ENCODE measurements at places on chromosomes 16 and 17. TPM values are rescaled to one million over a fixed set of nuclear protein-coding genes. Genes with fewer than 3 reads are reported as not detected.

DDX5 gene
- total RNA-seq: 1,532 TPM

PCYT2 gene
- 13.0 TPM for total RNA-seq

TAC4 gene
- total RNA-seq: not detected

- no peak for DNase-seq
- no peak overlapping the region for H3K4me3 ChIP-seq
- H3K27ac ChIP-seq: no peak overlapping the region
- peaks cover 7% of the 10 kb centered on the region for H3K4me1 ChIP-seq
- peaks cover 32% of the 10 kb centered on the region for H3K36me3 ChIP-seq
Observed at GRCh38 chr17:63611354-63611753, 10.7 kb downstream of the TACO1 start.

- H3K36me3 ChIP-seq: no peaks in the 10 kb centered on the region
- H3K4me1 ChIP-seq: no peaks in the 10 kb centered on the region
- no peak overlapping the region for H3K27ac ChIP-seq
- no peaks in the 10 kb centered on the region for H3K27me3 ChIP-seq
- no peak for DNase-seq
Observed at GRCh38 chr16:87447323-87447722, 45.5 kb downstream of the ZCCHC14 start.

DNA sequence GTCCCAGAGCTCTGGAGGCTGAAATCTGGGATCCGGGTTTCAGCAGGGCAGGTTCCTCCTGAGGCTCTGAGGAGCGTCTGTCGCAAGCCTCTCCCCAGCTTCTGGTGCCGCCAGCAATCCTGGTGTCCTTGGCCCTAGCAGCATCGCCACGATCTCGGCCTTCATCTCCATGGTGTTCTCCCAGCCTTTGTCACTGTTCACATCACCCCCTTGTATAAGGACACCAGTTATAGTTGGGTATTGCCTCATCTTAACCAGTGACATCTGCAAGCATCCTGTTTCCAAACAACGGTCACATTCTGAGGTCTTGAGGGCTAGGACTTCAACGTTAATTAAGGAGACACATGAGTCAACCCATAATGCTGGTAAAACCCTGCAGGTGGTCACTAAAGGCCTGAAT lies 2.8 kb upstream of the PPP1R27 start:
- H3K36me3 ChIP-seq: no peaks in the 10 kb centered on the region
- H3K27ac ChIP-seq: peak overlapping the region; percentile 75

- H3K4me3 ChIP-seq: no peak overlapping the region
- peaks cover 23% of the 10 kb centered on the region for H3K4me1 ChIP-seq
- H3K27ac ChIP-seq: no peak overlapping the region
- peaks cover 10% of the 10 kb centered on the region for H3K27me3 ChIP-seq
- H3K36me3 ChIP-seq: no peaks in the 10 kb centered on the region
Observed at GRCh38 chr17:50127697-50128361, 2.1 kb downstream of the SAMD14 start.

GRCh38 chr17:73586275-73586832 lies 57.9 kb downstream of the SDK2 start:
- no peaks in the 10 kb centered on the region for H3K36me3 ChIP-seq
- peaks cover 24% of the 10 kb centered on the region for H3K4me1 ChIP-seq
- H3K27me3 ChIP-seq: no peaks in the 10 kb centered on the region
- no peak for DNase-seq
- no peak overlapping the region for H3K27ac ChIP-seq

- no peaks in the 10 kb centered on the region for H3K27me3 ChIP-seq
- no peak overlapping the region for H3K4me3 ChIP-seq
- no peaks in the 10 kb centered on the region for H3K4me1 ChIP-seq
- H3K36me3 ChIP-seq: no peaks in the 10 kb centered on the region
Observed at GRCh38 chr17:33753452-33753851, 460.4 kb upstream of the ASIC2 start.

DNA sequence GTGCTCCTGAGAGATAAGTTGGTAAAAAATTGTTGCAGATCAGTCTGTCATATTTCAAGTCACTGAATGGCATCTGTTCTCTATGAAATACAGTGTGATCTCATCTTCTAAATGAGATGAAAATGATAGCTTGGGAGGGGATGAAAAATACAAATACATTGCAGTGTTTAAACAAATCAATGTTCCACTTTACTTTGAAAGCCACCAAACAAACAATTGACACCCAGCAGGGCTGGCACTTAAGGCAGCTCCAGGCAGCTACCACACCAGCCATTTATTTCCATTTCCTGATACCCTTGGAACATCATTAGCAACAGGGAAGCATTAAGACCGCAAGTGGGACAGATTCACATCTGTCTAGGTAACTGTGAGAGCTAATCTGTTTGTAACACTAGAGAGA lies 827.6 kb upstream of the KIF2B start:
- no peaks in the 10 kb centered on the region for H3K4me1 ChIP-seq
- no peak overlapping the region for H3K4me3 ChIP-seq
- no peaks in the 10 kb centered on the region for H3K27me3 ChIP-seq
- H3K27ac ChIP-seq: no peak overlapping the region

DNA sequence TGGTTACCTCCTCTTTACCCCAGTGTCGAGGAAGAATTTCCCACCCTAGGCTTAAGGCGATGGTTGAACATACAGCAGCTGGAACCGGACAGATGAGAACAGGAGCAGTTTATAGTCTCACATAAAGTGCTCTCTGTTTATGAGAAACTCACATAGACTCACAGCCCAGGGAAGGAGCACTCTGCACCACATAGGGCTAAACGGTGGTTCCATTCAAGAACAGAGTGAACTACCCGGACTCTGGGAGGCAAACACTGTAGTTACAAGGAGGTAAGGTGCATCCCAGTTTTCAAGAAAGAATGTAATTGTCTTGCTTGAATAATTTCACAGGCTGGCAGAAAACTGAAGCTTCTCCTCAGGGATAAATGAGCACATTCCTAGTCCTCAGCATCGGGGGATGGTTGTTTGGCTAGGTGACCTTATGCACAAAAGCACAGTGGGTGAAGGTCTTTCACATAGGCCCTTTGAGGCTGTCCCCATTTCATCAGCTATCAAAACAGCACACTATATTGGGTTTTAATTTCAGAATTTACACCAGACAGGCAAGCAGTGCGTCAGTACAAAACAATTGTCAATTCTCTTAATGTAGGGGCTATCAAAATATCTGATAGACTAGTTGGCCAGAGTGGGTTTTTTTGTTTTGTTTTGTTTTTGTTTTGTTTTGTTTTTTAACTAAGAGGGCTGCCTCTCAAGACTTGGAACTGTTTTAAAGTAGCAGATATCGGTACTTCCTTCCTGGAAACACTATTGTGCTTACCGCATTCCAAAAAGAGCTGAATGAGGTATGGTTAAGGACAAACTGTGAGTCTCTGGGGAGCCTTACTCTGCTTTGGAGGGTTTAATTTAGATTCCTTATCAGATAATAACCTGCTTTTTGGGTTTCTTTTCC lies 918.1 kb upstream of the CDH8 start:
- no peak for DNase-seq
- H3K36me3 ChIP-seq: no peaks in the 10 kb centered on the region
- H3K4me3 ChIP-seq: no peak overlapping the region
- H3K27ac ChIP-seq: no peak overlapping the region

DNA sequence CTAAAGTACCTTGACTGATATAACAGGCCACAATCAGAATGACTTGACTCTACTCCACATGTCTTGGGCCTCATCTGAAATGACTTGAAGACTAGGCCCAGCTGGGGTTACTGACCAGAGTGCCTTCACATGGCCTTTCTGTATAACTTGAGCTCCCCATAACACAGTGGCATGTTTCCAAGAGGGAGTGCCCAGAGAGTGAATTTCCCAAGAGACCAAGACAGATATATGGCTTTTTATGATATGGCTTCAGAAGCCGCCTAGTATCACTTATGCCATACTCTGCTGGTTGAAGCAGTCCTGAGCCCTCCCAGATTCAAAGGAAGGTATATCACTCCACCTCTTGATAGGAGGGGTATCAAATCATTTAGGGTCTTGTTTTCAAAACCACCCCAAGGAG lies 357.5 kb upstream of the EEF2KMT start:
- DNase-seq: no peak
- no peaks in the 10 kb centered on the region for H3K4me1 ChIP-seq
- no peaks in the 10 kb centered on the region for H3K27me3 ChIP-seq
- H3K27ac ChIP-seq: no peak overlapping the region

GRCh38 chr17:17525311-17525710 lies 29.1 kb upstream of the RASD1 start:
- H3K36me3 ChIP-seq: no peaks in the 10 kb centered on the region
- no peaks in the 10 kb centered on the region for H3K4me1 ChIP-seq
- H3K4me3 ChIP-seq: no peak overlapping the region
- DNase-seq: no peak

- no peak for DNase-seq
- H3K36me3 ChIP-seq: no peaks in the 10 kb centered on the region
- no peak overlapping the region for H3K27ac ChIP-seq
- no peaks in the 10 kb centered on the region for H3K4me1 ChIP-seq
- H3K4me3 ChIP-seq: no peak overlapping the region
- H3K27me3 ChIP-seq: no peaks in the 10 kb centered on the region
Observed at GRCh38 chr17:67500261-67500660, 123.2 kb downstream of the PITPNC1 start.

GRCh38 chr17:21545064-21545463 lies 147.3 kb upstream of the KCNJ18 start:
- H3K36me3 ChIP-seq: no peaks in the 10 kb centered on the region
- peaks cover 39% of the 10 kb centered on the region for H3K4me1 ChIP-seq
- DNase-seq: no peak
